ENCODE measurements at places on chromosomes 5 and 9.
A peak's percentile ranks its signal among the peaks of the same experiment; 100 is the strongest.

DNA sequence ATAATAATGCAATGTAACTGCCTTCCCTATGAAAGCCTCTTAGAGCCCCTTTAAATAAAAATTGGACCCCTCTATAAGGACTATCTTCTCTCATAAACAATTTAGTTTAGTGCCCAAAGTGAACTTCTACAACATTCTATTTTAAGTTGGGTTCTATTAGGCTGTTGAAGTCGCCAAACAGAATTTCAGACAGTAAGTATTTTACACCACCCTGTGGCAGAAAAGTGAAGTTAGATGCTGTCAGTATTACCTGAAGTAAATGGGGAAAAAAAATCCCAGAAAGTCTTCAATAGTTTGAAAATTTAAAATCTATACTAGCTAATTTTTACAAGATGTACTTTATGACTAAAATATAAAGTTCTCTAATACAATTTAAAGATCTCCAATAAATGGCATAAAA lies 29.5 kb downstream of the CAAP1 start:
- DNase-seq = no peak

GRCh38 chr9:136174779-136175615 lies 29.9 kb downstream of the LHX3 start:
- DNase-seq = no peak

GRCh38 chr9:133864011-133864410 lies 125.9 kb upstream of the SARDH start:
- DNase-seq = no peak

DNA sequence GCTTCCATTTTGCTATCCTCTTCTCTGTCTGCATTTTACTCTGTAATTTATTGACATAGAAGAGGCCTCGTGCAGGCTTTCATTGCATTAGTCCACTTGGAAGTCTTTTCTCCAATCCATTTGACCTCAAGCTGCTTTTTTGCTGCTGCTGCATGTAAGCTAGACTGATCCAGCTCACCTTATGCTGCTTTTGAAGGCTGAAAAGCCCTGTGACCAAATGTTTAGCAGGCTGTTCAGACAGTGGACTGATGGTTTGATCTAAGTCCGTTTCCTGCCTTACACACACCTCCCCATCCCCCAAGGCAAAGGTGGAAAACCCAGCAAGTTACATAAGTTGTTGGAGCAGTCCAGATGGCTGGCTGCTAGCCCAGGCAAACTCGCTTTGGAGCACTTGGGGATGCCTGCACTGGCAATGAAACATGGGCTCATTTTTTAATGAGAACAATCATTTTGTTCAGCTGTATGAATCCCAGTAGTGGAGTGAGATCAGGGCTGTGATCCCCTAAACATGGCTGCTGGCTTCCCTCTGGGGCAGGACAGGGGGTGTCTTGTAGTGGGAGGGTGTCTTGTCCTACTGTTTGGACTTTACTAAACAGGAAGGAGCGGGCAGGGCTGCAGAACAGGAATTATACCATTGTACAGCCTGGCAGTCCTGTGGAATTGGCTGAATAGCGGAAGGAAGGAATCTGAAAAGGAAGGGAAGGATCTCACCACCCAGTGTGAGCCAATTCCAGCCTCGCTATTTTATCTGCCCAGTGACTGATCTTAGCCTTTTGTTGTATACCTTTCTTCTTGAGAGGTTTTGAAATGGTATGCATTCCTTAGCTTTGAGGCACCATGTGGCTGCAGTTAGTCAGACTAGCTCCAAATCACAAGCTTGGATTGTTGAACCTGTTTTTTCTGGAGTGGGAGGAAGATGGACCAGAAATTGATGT lies 212.0 kb downstream of the ARHGAP26 start:
- peak; percentile 54 for DNase-seq

DNA sequence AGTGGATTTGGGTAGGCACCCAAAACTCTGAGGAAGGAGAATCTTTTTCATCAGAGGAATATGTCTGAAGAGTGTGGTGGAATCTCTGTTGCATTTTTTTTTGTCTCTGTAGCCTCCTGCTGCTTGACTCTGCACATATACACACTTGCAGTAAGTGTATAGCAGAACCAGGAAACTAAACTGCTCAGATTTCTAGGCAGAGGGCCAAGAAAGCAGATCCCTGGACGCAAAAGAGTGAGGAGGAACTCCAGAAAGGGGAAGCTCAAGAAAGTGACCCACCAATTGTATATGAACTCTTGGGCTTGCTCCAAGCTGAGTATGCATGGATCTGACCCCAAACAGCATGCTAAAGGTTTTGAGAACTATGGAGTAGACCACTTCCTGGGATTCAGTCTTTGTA lies 181.8 kb downstream of the GADD45G start:
- DNase-seq = peak; percentile 31

- DNase-seq = no peak
Observed at GRCh38 chr5:103224894-103225246, 33.7 kb upstream of the MACIR start.

DNA sequence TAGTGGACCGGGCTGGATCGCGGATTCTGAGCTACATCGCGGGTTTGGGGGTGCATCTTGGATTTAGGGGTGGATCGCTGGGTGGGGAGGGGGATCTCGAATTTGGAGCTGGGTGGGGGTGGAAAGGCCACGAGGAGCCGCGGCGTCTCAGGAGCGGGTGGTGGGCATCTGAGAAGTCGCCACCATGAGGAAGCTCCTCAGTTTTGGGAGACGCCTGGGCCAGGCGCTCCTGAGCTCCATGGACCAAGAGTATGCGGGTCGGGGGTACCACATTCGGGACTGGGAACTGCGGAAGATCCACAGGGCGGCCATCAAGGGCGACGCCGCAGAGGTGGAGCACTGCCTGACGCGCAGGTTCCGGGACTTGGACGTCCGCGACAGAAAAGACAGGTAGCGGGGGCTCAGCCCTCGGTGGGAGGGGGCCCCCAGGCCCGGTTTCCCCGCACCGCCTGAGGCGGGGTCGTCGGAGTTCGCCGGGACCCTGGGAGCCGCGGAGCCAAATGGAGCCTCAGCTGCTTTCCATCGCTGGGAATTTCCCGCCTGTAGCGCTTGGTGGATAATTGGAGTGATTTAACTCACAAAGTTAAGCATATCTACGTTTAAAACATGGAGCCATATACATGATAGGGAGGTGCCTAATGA lies 376 bp downstream of the ANKRD18B start:
- no peak for DNase-seq

GRCh38 chr9:133653638-133654037 lies 17.5 kb downstream of the DBH start:
- DNase-seq = no peak

Data from DMS79 (cell line).